ENCODE measurements at places on chromosomes 4 and X.

DNA sequence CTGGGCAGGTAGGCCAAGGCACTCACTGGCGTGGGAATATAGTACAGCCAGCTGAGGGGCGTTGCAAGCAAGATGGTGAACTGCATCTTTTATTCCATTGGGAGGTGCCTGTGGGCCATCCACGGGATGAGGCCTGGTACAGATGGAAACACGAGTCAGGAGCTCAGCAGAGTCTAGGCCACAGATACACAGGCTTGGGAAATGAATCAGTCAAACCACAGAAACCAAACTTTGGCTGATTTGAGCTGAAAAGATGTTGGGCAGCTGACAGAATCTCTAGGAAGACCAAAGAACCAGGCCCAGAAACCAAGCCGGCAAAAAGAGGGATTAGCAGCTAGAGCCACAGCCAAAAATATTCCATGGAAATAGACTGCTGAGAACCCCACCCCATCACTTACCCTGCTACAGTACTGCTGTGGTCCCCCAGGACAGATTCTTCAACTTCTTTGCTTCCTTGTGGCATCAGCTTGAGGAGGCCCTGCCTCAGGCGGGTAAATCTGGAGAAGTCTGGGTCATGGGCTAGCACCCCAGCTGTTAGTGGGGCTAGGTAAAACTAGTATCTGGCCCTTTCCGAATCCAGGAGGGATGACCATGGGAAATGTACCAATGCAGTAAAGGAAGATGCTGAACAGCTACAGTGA lies 75.4 kb downstream of the TMEM131L start:
- no peak for DNase-seq

DNA sequence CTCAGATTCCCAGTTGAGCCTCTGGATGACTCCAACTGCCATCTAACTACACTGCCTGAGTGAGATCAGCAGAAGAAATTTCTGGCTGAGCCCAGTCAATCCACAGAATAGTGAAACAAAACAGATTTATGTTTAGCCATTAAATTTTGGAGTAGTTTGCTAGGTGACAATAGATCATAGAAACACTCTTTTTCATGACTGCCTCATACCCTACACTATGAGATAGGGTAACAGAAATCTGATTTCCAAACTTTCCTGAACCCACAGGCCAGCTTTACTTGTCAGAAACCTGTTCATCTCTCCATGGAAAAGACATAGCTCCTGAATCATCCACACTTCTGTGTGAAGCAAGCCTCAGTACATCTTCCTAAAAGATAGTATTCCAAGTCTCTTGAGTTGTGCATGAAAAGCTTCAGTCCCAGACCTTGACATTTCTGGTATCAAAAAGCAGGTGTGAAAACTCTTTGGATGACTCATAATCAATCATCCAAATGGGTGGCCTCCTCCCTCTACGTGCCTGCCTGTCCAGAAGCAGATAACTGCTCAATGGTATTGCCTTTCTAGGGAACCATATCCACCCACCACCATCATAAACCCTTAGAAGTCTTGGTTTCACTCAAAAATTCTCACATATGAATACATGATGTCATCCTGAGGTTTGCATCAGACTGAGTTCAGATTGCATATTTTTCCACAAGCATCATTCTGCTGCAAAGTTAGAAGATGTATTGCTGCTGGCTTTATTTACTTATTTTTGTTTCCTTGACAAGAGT lies 47.5 kb upstream of the RAP2C start:
- DNase-seq = no peak

DNA sequence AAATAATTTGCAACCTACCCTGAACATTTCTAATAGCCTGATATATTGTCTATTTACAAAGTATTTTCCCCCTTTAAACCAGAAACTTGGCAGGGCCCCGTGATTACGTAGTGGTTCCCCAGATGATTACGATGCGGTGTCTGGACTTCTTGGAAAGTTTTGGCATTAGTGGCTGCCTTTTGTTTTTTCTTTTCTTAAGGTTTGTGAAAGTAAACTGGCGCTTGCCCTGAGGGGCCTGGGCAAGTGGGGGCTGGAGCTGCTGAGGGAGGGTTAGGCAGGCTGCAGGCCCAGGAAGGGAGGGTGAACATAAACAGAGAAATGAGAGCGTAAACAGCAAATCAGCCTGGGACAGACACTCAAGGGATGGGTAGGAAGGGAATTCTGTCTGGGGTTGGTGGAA lies 123.6 kb upstream of the MSX1 start:
- DNase-seq = no peak

- DNase-seq = no peak
Measured at GRCh38 chr4:41014158-41014557, 200.2 kb downstream of the APBB2 start.

Measured in stimulated activated CD4-positive, alpha-beta T cell treated with anti-CD3 and anti-CD28 coated beads, Interleukin-1b, Interleukin-23, amount 100 ng/mL, for 4 hours (primary cell).